ENCODE measurements at places on chromosomes 4 and X.

- H3K36me3 ChIP-seq = no peaks in the 10 kb centered on the region
- DNase-seq = no peak
- no peaks in the 10 kb centered on the region for H3K27me3 ChIP-seq
- no peaks in the 10 kb centered on the region for H3K4me1 ChIP-seq
- no peak overlapping the region for H3K4me3 ChIP-seq
- no peak overlapping the region for H3K27ac ChIP-seq
Measured at GRCh38 chr4:108662629-108663028, 12.2 kb downstream of the OSTC start.

- H3K27me3 ChIP-seq = no peaks in the 10 kb centered on the region
- H3K27ac ChIP-seq = no peak overlapping the region
- H3K36me3 ChIP-seq = no peaks in the 10 kb centered on the region
- H3K4me1 ChIP-seq = no peaks in the 10 kb centered on the region
- H3K4me3 ChIP-seq = no peak overlapping the region
Measured at GRCh38 chr4:4941751-4942150, 77.5 kb downstream of the CYTL1 start.

DNA sequence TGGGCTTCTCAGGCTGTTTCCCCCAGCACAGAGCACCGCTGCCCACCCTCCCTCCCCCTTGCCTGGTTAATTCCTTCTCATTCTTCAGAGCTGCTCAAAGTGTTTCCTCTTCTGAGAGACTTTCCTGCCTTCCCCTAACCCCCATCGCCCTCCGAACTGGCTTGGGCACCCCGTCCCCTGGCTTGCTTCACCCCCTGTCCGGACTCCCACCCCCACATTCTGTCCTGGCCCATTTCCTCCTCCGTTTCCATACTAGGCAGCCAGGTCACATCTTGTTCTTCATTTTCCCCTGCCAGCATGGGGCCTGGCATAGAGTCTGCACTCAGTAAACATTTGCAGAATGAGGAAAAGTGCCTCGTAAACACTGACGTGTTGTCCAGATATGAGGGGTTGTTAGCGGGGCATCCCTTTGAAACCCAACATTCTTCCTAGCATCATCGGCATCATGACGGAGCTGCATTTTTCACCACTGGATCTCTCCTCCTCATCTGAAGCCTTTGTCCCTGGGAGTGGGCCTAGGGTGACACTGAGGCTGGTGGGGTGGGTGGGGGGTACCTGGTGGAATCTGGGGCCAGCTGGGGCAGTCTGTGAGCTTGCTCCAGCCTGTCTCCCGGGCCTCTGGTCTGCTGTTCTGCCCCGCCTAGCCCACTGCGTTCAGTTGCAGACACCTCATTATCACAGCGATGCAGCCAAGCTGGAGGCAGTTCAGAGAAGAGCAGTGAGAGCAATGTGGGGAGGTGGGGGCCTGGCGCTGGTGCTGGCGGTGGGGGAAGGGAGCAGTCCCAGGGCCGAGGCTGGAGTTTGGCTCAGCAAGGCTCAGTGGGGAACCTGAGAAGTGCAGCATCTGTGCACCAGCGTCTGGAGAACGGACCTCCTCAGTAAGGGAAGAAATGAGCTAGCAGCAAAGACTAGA, 149.4 kb upstream of the PJA1 start:
- H3K27ac ChIP-seq = no peak overlapping the region
- H3K36me3 ChIP-seq = no peaks in the 10 kb centered on the region
- H3K4me3 ChIP-seq = no peak overlapping the region
- peaks cover 6% of the 10 kb centered on the region for H3K4me1 ChIP-seq

DNA sequence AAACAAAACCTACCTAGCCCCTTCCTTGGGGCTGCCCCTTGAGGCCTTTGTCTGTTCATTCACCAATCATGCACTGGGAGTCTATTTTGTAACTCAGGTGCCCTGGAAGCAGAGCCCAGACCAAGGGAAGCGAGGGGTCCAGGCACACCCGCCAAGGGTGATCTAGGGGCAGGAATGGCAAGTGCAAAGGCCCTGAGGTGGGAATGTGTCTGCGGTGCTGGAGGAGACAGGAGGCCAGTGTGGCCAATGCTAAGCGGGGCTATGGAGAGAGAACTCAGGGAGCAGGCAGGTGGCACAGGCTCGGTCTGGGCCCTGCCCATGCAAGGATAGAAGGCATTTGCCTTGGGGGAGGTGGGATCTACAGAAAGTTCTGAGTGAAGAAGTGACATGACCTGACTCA, 3.5 kb upstream of the SH3BP2 start:
- H3K27ac ChIP-seq = no peak overlapping the region
- peaks cover 2% of the 10 kb centered on the region for H3K27me3 ChIP-seq
- H3K36me3 ChIP-seq = no peaks in the 10 kb centered on the region
- DNase-seq = no peak

GRCh38 chrX:118499295-118499694, 3.7 kb downstream of the DOCK11 start:
- no peaks in the 10 kb centered on the region for H3K4me1 ChIP-seq
- no peaks in the 10 kb centered on the region for H3K36me3 ChIP-seq
- H3K27me3 ChIP-seq = peaks cover 4% of the 10 kb centered on the region
- H3K27ac ChIP-seq = no peak overlapping the region
- no peak overlapping the region for H3K4me3 ChIP-seq

GRCh38 chr4:16896881-16897750, 1.3 kb downstream of the LDB2 start:
- DNase-seq = no peak
- H3K27ac ChIP-seq = no peak overlapping the region
- H3K4me1 ChIP-seq = peaks cover 2% of the 10 kb centered on the region
- H3K4me3 ChIP-seq = peak overlapping the region; percentile 17

- H3K36me3 ChIP-seq = no peaks in the 10 kb centered on the region
- DNase-seq = no peak
- no peak overlapping the region for H3K4me3 ChIP-seq
- no peaks in the 10 kb centered on the region for H3K4me1 ChIP-seq
Measured at GRCh38 chr4:54779476-54780148, 121.9 kb downstream of the KIT start.

DNA sequence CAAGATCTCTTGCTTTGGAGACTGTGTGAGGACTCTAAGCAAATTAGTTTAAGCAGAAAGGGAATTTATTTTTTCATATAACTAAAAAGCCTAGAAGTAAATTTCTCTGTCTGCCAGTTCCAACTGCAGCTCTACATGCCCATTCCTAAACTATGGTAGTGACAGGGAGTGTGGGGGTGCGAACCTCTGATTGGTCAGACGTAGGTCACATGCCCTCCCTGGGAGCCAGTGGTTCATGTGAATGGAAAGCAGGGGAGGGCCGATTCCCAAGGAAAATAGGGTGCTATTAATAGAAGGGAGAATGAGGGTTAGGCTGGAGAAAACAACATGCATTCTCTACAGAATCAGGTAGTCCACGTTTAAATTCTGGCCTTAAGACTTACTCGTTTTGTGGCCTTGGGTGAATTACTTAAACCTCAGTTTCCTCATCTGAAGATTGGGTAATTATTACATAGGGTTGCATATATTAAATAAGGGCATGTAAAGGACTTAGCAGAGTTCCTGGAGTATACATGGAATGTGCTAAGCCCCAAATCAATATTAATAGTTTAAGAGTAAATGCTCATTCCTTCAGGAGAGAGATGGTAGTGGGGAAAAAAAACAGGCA, 7.2 kb downstream of the RAB33B start:
- peaks cover 1% of the 10 kb centered on the region for H3K4me1 ChIP-seq
- peak; percentile 71 for DNase-seq
- peak overlapping the region; percentile 32 for H3K27ac ChIP-seq
- no peak overlapping the region for H3K4me3 ChIP-seq

DNA sequence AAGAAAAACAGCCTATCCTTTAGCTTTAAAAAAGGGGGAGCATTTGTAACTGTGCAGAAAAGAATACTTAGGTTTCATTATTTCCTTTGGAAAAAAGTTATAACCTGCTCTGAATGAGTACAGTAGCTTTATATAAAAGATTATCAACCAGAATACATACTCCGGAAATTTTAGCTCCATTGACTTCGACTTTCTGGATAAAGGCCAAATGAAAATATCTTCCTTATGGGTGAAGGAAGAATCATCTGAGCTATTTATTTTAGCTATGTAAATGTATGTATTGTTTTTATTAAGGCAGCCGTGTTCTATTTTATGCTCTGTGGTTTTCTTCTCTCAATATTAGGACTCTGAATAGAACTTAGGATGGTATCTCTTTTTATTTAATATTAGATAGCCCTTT, 69.0 kb upstream of the ETNPPL start:
- no peaks in the 10 kb centered on the region for H3K27me3 ChIP-seq
- H3K4me1 ChIP-seq = no peaks in the 10 kb centered on the region
- no peak overlapping the region for H3K4me3 ChIP-seq
- H3K36me3 ChIP-seq = no peaks in the 10 kb centered on the region
- no peak overlapping the region for H3K27ac ChIP-seq

GRCh38 chr4:3263053-3263875, 14.3 kb downstream of the MSANTD1 start:
- H3K4me3 ChIP-seq = no peak overlapping the region
- no peak overlapping the region for H3K27ac ChIP-seq
- H3K4me1 ChIP-seq = peaks cover 1% of the 10 kb centered on the region
- DNase-seq = no peak

DNA sequence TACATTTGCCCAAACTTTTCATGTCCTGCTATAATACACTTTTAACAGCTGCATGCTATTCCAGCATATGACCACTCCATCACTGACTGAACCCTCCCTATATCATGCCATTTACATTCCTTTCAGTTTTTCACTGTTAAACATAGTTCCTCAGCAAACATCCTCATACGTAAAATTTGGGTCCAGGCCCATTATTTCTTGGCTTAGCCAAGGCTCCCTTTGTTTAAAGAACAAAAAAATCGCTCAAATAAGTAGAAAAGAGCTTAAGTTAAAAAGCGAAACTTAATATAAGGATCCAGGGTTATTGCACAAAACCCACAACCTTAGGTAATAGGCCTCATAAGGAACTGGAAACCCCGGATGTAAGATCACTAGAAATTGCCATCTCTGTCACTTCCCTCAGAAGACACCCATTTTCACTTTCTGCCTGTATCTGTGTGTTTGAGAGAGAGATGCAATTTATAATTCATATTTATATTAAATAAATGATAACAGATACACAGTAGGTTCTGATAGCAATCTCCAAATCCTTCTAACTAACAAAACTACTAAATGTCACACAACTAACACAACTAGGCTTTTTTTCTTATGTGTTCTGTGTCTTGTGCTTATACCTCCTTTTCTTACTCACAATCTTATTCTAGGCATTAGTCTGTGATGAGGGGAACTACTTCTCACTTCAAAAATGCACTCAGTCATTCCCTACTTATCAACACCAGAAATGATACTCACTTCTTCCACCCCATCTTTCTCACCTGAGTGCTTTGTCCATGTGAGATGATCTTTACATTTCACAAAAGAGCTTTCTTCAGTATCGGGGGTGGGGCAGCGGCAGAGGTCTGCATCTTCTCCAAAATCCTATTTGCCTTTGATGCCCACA, 59.9 kb upstream of the FAM241A start:
- H3K4me3 ChIP-seq = no peak overlapping the region
- no peaks in the 10 kb centered on the region for H3K4me1 ChIP-seq
- no peaks in the 10 kb centered on the region for H3K27me3 ChIP-seq

- no peak for DNase-seq
- H3K4me1 ChIP-seq = no peaks in the 10 kb centered on the region
- H3K4me3 ChIP-seq = no peak overlapping the region
- H3K27ac ChIP-seq = no peak overlapping the region
- H3K27me3 ChIP-seq = no peaks in the 10 kb centered on the region
Measured at GRCh38 chr4:26930964-26931363, 70.3 kb downstream of the STIM2 start.

DNA sequence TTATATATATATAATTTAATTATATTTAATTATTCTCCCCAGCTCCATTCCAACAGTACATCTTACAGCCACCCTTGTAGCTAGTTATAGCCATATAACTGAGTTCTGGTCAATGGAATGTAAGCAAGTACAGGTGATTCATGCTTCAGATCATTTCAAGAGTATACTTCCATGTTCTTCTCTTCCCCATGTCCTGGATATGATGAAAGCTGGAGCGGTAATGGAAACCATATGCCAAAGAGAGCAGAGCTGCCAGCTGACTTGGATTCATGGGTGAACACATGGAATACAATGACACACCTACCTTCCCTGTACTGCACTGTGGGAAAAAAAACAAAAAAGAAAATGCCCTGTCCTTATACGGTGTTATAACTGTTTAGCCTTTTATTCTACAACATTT, 17.5 kb upstream of the CORIN start:
- H3K27me3 ChIP-seq = no peaks in the 10 kb centered on the region
- no peaks in the 10 kb centered on the region for H3K4me1 ChIP-seq
- no peaks in the 10 kb centered on the region for H3K36me3 ChIP-seq
- no peak overlapping the region for H3K4me3 ChIP-seq
- H3K27ac ChIP-seq = no peak overlapping the region

GRCh38 chr4:20362148-20362547, 110.4 kb downstream of the SLIT2 start:
- no peak overlapping the region for H3K27ac ChIP-seq
- H3K4me1 ChIP-seq = no peaks in the 10 kb centered on the region
- no peak overlapping the region for H3K4me3 ChIP-seq
- H3K36me3 ChIP-seq = no peaks in the 10 kb centered on the region
- no peak for DNase-seq

GRCh38 chrX:100928660-100929613, at the start of gene XKRX:
Gene XKRX (minus strand): TSS chrX:100928917. CDS start chrX:100928304, 613 bp downstream.
- H3K4me3 ChIP-seq = peak within 1 kb of the TSS; percentile 79
- no peak for DNase-seq
- no peaks in the 10 kb centered on the region for H3K36me3 ChIP-seq
- no peak within 1 kb of the TSS for H3K27ac ChIP-seq
- peaks cover 2% of the 10 kb centered on the region for H3K27me3 ChIP-seq

DNA sequence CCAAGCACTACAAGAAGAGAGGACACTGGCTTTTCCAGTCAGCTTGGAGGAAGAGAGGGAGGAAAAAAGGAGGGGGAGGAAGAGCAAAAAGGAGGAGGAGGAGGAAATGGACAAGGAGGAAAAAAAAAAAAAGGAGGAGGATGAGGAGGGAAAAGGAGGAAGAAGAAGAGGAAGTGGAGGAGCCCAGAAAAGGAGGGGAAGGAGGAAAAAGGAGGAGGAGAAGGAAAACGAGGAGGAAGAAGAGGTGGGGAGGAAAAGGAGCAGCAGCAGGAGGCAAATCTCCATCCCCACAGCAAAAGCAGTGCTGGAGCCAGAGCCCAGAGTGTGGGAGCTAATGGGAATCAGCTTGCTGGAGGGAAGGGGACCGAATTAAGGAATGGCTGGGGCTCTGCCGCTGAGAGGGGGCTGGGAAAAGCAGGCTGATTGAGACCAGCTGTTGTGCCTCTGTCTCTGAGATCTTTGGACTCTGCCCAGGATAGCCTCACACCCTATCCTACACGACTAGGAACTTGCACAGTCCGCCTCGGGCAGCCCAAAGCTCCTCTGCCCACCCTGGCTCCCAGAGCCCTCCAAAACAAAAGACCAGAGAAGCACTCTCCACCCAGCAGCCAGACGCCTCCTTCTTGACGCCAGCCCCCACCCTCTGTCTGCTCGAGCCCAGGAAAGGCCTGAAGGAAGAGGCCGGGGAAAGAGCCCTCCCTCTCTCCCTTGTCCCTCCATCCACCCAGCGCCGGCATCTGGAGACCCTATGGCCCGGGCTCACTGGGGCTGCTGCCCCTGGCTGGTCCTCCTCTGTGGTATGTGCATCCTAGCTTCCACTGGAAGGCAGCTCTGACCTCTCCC, at the start of gene XPNPEP2:
XPNPEP2 (plus strand) TSS at position 514 of the 843 bp plus-strand sequence; CDS start at position 749, 235 bp downstream.
- H3K4me1 ChIP-seq = no peaks in the 10 kb centered on the region
- no peak within 1 kb of the TSS for H3K4me3 ChIP-seq
- H3K36me3 ChIP-seq = no peaks in the 10 kb centered on the region
- no peaks in the 10 kb centered on the region for H3K27me3 ChIP-seq

- H3K4me3 ChIP-seq = no peak overlapping the region
- H3K4me1 ChIP-seq = no peaks in the 10 kb centered on the region
- no peak overlapping the region for H3K27ac ChIP-seq
- no peaks in the 10 kb centered on the region for H3K27me3 ChIP-seq
- no peak for DNase-seq
- H3K36me3 ChIP-seq = peaks cover 23% of the 10 kb centered on the region
Measured at GRCh38 chr4:2745981-2746806, 9.9 kb downstream of the TNIP2 start.
